Activated naive CD4-positive, alpha-beta T cell (primary cell): ENCODE measurements at places on chromosomes 16 and 17.

DNA sequence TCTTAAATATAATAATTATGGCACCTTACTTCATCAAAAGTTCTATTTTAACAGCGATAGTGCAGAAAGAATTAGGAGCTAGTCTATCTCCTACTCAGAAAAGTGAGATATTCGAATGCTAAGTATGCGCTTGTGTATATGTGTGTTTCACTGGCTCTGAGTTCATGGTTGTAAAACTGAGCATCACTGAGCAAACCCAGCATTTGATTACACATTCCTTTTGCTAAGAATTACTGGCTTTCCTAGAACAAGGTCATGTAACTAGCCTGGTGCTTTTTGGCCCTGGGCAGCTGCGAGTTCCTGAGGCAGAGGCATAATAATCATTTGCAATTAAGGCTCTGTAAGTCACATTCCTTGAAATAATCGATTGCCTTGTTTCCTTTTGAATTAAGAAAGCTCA is 157.2 kb downstream of the SNX29 start:
- no peak for DNase-seq

DNA sequence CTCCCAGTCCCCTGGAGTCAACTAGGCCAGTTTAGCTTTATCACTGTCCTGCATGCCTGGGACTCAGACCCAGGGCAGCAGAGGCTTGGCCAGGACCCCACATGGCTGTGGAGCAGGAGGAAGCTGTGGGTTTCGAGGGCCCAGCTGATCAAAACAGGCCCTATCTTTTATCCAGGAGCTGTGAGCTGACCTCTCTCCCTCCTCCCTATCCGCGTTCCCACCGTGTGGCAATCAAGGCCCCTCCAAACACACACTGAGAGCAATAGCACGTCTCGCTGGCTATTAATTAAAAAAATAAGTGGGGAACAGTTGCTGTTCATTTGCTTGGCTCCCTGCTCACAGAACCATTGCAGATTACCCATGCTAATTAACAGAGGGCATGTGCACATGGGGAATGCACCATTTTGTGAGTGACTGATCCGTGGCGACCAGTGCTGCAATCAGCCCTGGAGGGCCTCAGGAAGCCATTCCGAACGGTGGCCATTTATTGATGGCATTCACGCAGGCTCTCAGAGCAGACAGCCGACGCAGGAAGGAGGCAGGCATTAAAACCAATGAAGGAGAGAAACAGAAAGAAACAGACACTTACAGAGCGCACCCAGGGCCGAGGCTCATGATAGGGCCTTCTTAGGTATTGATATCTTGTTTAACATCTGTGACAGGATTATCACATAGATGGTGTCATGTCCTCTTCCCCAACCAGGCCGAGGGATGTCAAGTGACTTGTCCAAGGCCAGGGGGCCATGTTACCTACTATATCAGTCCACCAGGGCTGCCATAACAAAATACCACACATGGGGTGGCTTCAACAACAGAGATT is 157.1 kb downstream of the KATNIP start:
- no peak for DNase-seq

GRCh38 chr17:6040504-6040903 is 29.7 kb upstream of the WSCD1 start:
- no peak for DNase-seq

DNA sequence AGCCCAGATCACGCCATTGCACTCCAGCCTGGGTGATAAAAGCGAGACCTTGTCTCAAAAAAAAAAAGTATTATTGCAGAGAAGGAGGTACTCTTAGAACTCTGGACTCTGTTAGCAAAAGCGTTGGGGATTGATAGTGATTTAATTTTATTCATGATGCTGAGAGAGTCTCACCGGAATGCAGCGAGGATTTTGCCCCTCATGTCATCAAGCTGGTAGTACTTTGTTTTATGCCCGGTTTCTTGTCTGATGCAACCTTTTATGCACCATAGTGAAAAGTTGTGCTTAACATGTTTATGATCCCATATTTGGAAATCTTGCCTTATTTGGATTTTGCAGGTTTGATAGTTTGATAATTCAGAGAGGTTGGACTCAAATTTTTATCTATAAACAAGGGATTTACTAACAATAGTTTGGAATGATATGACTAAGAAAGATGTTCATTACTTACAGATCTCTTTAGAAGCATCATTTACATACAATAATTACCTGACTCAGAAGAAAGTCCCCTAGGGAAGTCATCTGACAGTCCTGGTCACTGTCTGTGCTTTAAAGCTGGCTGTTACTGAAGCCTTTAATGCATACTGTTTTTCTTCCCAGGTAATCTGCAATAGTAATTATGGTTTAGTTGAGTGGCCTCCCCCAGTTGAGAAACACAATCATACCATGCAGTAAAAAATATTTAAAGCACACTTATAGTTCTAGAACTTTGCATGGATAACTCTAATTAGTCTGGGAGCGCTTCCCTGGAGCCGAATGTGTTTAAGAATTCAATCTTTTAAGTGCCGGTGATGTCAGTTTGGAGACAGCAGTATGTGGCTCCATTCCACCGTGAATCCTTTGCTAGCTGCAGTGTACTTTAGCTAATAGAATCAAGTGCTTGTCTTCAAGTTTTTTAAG is 120.9 kb downstream of the PRKCA start:
- no peak for DNase-seq

DNA sequence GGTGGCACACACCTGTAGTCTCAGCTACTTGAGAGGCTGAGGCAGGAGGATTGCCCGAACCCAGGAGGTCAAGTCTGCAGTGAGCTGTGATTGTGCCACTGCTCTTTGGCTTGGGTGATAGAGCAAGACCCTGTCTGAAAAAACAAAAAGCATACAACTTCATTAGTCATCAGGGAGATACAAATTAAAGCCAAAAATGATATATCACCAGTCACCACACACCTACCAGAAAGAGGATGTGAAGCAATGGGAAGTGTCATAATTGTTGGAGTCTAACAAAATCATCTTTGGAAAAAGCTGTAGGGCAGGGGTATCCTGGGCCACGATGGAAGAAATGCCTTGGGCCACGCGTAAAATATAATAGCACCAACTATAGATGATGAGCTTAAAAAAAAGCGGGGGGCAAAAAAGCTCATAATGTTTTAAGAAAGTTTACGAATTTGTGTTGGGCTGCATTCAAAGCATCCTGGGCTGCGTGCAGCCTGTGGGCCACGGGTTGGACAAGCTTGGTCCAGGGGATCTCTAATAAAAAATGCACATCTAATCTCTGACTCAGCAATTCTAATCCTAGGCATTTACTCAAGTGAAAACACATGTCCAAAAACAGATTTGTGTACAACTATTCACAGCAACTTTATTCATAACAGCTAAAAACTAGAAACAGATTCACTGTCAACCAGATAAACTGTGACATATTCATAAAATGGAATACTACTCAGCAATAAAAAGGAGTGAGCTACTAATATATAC is 65.9 kb downstream of the HIC1 start:
- no peak for DNase-seq

DNA sequence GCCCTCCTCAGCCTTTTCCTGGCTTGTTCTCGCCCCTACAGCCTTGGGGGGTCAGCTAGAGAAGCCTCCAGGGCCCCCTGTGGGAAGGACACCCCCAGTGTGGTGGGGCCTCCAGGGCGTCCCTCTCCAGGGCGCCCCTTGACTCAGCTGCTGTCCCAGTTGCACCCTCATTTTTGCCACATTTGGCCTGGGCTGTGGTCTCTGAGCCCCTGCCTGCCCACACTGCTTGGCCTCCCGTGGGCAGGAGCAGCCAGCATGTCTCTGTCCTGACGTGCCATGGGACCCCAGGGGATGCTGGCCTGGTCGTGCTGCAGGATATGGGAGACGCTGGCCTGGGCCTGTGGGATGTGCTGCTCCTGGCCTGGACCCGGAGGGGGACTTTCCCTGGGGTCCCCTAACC is 5.0 kb downstream of the CHTF18 start:
- no peak for DNase-seq

DNA sequence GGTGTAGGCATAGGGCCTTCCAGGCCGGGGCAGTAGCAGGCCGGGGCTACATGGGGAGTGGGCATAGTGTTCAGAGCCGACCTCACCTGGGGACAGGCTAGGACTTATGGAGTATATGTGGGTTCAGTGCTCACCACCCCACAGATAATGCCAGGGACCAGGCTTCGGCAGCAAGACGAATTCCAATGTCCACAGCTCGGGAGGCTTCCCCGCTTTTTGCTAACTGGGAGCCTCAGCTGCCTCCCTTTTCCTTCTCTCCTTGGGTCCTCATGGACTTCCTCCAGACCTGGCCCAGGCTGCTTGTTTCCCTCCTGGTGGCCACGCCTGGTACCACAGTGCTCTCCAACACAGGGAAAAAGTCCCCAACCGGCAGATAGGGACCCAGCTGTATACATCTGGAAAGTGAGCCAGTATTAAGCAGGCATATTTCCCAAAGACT is 20.1 kb upstream of the SLC46A1 start:
- no peak for DNase-seq

GRCh38 chr16:19718624-19718965 is 524 bp downstream of the IQCK start:
- DNase-seq = no peak

DNA sequence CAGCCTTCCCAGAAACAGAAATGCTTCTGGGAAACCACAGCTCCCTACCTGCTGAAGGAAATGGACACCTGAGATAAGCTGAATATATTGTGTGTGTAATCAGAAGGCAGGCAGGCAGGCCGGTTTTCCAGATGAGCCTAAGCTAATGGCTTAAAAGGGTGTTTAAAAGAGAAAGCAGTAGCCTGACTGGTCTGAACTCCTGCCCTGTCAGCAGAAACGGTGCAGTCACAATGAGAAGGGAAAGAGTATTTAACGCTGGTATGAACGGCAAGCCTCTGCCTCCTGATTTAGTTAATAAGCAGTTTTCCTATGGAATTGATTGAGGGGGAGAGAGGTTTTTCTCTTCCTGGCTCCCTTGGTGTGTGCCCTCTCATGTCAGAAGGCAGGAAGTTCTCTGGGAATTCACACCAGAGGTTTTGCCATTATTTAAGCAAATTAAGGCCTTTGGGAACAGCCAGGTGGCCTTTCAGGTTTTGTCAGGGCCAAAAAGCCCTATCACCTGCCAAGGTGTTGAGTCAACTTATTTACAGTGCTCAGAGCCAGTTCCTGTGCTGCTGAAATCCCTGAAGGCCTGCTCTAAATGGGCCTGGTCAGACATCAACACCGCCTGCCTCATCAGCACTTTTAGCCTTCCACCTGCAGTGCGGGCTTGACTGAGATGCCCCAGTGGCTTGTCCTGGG is 41.6 kb downstream of the CDH1 start:
- DNase-seq = no peak

- no peak for DNase-seq
These were observed 4.5 kb upstream of the ACSF2 start for GRCh38 chr17:50421308-50422051.

DNA sequence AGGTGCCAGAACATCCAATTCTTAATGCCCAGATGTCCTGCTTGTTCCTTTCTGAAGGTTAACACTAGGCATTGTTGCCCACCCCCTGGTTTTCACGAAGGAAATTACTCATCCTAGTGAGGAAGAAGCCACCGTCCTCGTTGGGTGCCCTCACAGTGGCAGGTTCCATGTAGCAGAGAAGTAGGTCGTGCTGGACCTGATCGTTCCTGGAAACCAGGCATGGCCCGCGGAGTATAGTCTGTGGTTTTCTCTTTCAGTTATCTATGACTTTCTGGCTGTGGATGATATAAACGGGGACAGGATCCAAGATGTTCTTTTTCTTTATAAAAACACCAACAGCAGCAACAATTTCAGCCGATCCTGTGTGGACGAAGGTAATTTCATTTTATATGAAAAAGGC is 16.5 kb downstream of the RGS11 start:
- no peak for DNase-seq

DNA sequence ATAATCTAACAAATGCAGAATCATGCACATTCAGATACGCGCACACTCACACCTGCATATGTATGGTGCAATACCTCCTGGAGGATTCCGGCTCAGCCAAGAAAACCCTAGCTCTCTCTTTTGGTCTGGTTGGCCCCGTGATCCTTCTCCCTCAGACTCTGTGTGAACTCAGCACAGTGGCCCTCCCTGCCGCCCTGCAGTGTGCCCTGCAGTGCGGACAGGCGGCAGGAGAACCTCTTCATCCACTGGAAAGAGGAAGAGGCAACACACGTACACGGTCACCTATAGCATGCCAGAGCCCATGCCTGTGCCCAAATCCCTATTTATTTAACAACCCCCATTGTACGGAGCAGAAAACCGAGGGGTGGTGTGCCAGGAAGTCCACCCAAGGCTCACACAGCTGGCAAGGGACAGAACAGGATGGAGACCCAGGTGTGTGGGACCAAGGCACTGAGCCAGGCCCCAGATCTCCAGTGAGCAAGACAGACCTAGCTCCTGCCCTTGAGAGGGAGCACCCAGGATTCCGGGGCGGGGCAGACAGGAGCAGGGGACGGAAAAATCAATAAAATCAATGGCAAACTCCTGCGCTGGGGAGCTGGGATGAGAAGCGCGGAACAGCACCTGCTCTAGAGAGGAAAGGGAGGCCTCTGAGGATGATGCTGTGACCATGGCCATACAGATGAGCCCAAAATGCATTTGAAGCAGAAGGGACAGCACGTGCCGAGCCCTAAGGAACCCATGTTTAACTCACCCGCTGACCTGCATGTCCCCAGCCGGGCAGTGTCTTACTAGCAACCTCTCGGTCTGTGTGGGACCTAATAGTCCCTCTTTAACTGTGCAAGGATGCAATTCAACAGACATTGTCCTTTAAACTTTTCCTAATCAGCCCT is 54.7 kb upstream of the CIBAR2 start:
- DNase-seq = no peak

DNA sequence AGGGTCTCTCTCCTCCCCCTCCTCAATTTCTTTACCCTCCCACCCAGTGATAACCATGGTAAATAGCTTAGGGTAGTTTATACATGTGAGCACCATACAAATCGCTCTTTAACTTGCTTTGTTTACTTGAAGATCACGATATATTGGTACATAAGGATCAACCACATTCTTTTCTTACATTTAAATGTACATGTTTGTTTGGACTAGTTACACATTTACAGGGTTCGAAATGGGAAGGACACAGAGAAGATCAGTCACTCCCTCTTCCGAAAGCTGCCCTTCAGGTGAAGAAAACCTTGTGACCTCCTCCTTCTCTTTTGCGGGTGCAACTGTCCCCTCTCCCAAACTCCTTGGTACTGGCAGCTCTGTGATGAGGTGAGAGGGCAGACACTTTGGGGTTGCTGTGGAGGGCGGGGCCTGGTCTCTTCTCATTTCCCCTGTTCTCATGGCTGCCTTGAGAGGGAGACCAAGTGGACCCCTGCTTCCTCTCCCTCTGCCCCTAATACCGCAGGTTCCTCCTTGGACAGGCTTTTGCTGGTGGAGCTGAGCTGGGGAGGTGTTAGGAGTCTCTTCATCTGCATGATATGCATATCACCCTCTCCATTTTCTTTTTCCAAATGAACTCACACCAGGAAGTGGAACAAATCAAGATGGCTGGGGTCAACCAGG is 4.7 kb upstream of the PIK3R6 start:
- no peak for DNase-seq

DNA sequence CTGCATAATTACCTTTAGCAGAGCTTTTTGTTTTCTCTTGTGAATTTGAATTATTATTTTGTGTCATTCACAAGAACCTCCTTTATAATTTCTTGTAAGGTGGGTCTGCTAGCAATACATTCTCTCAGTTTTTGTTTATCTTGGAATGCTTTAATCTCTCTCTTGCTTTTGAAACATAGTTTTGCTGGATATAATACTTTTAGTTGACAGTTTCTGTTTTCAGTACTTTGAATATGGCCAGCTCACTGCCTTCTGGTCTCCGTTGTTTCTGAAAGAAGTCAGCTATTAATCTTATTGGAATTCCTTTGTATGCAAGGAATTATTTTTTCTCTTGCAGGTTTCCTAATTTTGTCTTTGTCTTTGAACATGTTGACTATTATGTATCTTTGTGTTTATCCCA is 167.0 kb downstream of the MAP2K4 start:
- no peak for DNase-seq
